ENCODE measurements at places on chromosomes 4 and X.

DNA sequence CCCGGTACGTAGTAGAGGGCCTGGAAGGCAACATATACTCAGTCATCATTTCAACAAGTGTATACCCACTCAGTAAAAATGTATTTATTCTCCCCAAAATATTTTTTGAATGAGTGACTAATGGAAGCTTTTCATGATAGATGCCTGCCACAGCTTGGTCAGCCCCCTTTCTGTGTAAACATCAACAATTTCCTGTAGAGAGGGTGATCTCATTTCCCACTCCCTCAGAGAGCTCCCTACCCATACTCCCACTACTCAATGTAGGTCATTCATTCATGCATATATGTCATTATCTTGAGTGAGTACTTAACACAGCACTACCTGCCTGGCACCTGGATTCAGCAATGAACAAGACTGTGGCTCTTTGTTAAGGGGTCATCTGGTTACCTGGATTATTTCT is 81.9 kb downstream of the STK32B start:
- DNase-seq = no peak

- DNase-seq = no peak
These were observed 218.7 kb downstream of the BMPR1B start for GRCh38 chr4:94976371-94977011.

- DNase-seq = no peak
These were observed 338.5 kb upstream of the FMR1 start for GRCh38 chrX:147573266-147573665.

DNA sequence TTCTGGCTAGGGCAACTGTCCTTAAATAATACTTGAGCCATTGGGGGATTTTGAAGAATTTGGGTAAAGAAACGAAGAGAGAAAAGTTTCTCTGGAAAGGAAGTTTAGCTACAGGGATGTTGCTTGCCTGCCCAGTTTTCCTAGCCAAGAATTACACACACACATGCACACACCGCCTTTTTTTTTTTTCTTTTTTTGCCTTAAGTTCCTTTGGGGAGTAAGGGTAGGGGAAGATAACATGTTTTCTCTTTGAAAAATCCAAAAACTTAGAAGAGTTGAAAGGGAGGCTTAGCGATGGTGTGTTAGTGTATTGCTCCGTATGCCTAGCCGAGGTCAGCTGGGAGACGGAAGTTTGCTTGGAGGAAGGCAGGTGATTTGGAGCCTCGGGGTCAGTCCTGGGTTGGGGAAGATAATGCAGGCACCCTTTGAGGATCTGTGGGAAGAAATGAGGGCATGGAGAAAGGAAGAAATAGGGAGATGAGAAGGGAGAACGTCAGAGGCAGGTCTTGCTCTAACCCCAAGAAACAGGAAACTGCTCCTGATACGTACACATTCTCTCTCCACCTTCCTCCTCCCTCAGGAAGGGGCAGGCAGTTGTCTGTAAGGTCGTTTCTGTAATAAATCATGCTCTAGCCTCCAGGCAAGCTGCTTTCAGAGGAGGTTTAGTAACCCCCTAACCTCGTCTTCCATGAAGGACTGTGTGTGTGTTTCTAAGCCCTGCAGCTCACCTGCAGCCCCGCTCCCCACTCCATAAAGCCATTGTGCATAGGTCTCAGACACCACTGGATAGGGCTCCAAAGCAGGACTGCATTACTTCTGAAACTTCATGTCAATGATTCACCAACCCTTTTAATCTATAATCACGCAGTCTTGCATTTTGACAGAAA is 10.5 kb downstream of the KLF3 start:
- no peak for DNase-seq

DNA sequence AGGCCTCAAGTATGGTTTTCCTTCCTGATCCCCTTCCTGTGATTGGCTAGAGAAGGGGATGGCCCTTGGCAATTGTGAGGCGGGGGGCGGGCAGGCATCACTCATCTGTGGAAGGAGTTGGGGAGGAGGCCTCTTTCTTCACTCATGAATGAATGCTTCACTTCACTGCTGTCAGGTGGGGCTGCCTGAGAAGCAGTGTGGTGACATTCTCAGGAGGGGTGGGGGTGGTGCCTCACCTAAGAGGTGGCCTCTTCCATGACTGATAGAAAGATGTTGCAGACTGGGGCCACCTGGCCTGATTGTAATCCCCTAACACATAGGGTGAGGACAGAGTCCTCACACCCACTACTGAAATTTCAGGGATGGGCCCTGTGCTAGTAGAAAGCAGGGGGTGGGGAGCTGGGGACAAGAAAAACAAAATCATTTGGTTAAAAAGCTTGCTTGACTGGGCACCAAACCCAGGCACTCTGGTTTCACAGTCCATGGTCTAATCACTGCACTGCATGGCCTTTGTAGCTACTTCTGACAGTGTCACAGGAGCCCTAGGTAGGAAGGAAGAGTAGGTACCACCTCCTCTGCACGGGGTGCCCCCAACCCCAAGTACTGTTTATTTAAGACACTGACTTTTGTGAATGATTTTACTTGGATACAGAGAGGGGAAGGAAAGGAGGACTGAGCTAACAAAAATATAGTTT is 5.6 kb upstream of the HOPX start:
- no peak for DNase-seq

- no peak for DNase-seq
These were observed 8.8 kb downstream of the PPARGC1A start for GRCh38 chr4:23881052-23881501.

- no peak for DNase-seq
These were observed 64.2 kb upstream of the SPP1 start for GRCh38 chr4:87911252-87911774.

- DNase-seq = no peak
These were observed 185.5 kb upstream of the RBPJ start for GRCh38 chr4:26135331-26135730.

DNA sequence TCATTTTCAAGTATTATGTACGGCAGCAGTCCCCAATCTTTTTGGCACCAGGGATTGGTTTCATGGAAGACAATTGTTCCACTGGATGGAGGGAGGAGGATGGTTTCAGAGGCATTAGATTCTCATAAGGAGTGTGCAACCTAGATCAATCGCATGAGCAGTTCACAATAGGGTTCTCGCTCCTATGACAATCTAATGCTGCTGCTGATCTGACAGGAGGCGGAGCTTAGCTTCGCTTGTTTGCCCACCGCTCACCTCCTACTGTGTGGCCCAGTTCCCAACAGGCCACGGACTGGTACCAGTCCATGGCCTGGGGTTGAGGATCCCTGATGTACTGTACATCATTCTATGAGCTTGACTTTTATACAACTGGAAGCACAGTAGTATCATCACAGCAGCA is 48.4 kb downstream of the SMIM20 start:
- no peak for DNase-seq

DNA sequence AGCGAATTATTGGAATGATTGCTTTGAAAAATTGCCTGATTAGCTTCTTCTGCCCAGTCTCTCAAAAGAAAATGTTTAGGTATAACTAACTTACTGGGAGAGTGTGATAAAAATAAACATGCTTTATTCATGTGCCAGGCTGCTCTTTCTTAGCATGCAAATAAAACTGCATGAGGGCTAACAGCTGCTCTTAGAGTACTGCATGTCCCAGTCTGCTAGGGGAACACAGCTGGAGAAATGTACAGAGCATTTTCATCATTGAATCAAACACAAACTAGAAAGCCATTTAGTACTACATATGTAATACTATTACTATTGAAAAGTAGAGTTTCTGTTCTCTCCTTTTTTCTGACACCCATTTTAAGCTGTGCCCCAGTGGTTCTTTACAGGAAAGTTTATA is 726.0 kb downstream of the GRID2 start:
- DNase-seq = no peak

DNA sequence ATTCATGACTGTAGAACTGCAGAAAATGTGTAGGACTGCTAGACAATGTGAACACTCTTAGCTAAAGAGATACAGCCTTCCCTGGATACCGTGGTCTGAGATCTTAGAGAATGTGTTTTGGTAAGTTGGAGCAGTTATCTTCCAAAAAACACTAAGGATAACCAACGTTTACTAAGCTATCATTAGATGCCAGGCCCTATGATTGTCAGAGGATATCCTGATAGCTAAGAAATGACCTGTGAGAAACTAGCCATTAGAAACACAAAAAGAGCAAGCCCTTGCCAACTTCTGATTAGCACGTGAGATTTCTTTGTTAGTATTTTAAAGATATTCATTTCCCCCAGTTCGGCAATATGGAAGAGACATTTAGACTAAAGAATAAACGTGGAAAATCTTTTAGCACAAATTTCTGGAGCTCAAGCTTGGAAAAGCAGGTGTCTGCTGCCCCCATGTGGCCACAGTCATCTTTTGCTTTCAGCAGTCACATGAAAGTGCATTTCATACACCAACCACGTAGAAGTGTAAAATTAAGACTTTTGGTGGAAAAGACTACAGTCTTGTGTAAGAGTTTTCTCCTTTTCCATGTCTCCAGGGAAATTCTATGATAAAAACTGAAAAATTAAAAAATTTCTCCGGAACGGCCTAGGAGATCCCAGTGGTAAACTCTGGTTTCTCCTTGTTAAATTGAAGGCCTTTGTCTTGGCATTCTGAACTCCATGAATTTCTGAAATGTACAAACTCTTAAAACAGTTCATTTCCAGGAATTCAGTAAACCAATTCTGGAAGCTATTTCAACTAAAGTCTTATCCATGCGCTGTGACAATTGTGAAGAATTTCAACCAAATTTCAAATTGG is 136.4 kb downstream of the ZNF674 start:
- DNase-seq = peak; percentile 31

- DNase-seq = no peak
These were observed 916.7 kb upstream of the POU3F4 start for GRCh38 chrX:82591421-82591820.

DNA sequence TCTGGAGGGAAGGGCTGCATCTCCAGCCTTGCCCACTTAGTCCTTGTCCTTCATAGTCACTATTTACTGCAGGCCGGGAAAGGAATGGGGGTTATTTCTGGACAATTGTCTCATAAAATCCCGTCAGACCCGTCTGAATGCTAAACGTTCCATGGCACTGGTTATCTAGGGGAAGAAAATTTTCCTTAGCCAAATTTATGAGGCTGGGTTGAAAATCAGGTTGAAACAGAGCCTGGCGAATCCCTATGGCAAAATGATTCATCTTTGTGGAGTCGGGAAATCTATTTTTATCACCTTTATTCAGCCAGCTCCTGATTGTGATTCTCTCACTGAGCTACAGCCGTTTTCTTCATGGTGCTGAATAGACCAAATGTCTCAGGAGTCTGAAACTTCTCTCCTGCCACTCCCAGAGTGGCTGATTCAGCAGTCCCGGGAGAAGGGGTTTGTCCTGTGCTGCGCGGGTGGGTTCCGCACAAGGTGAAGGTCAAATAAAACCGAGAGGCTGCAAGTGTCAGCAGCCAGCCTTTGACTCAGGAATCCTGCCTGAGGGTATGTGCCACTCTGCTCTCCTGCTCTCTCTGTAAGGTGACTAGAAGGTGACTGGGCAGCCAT is 1.0 kb downstream of the LIMCH1 start:
- no peak for DNase-seq

DNA sequence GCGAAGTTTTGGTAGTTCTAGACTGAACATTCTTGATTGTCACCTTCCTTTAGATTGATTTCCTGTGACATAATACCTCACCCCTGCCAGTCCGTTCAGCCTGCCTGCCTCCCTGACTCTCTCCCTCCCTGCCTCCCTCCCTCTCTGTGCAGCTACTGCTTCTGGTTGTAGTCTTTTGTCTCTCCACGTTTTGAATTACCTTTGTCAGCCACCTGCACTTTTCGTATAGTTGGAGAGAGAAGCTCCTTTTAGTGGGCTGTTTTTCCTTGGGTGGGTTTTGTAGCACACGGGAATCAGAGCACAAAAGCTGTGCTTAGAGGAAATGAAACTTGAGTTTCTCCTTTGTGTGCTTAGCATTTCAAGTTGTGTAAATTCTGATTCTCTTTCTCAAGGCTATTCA is 32.6 kb upstream of the MSMO1 start:
- no peak for DNase-seq

DNA sequence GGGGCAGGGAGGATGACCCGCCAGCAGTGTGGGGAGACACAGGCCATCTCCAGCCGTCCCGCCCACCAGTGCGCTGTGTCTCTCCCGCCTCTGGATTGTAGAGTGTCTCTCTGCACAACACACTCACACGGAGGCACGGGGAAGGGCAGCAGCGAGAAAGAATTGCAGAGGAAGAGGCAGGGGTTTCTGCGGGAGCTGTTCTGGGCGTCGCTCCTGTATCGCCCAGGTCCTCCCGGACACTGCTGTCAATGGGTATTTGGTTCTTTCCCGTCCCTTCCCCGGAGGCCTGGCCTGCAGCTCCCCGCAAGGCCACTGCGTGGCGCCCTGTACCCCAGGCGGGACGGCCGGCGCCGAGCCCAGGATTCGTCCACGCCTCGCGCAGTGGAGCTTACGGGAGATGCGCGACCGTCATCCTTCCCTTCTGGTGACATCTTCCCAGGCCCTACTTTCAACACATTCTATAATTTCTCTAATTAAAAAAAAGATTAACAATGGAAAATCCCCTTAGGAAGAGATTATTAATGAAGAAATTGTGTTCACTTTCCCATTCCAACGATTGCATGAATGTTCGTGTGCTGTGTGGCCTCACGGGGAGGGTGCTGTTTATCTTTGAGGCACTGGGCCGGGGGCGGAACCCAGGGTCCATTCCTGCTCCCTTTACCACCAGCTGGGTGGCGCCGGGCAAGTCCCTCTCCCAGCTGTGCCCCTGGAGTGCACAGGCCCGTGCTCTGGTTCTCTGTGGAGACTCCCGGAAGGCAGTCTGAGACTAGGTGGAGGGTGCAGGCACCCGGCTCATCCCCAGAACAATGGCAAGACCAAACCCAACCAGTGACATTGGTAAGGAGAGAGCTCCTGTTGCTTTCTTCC is 95.7 kb downstream of the CPZ start:
- DNase-seq = no peak

DNA sequence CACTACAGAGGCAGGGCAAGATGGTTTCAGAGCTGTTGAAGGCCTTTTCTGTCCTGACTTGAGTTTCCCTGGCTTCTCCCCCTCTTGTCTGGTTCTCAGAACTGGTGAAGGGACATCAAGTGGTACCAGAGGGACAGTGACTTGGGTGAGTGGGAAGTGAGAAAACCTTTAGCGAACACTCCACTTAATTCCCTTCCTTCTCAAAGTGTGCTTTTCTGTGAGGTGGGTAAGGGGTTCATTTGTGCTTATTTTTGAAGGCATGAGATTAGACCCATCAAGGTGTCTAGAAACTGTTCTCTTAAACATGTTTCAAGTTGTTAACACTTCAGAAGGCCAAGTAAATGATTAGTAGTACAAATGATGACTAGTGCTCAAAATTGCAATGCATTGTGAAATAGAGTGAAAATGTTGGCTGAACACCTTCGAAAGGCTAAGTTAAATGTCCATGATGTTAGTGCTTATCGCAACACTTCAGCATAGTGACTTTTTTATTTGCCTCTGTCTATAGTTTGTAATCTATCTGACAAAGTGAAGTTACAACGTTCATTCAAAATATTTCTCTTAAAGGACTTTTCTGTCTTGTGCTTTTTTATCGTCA is 2.8 kb downstream of the AREG start:
- no peak for DNase-seq

GRCh38 chrX:35374116-35374515 is 424.0 kb upstream of the MAGEB16 start:
- no peak for DNase-seq

GRCh38 chrX:48896611-48897011 is 957 bp downstream of the TIMM17B start:
- DNase-seq = no peak
